Stimulated activated CD4-positive, alpha-beta T cell treated with anti-CD3 and anti-CD28 coated beads, Interleukin-15, amount 100 ng/mL, for 24 hours (primary cell): ENCODE measurements at places on chromosomes 5 and 9.

GRCh38 chr5:400282-401145 lies 42.5 kb upstream of the EXOC3 start:
- DNase-seq = no peak

DNA sequence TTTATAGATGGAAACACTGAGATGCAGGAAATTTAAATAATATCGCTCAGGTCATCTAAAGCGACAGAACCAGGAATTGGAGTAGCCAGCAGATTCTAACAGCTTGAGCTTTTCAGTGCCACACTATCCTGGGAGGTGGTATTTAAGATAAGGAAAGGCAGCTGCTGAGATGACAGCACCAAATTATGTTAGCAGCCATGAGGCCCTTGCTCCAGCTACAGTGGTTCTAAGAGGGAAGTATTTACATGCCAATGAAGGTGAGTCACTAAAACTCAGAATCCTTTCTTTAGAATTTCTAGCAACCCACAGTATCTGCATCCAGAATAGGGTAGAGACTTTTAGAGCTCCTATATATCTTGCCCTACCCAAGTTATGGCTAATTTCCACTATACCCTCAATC lies 127.0 kb upstream of the VLDLR start:
- no peak for DNase-seq

DNA sequence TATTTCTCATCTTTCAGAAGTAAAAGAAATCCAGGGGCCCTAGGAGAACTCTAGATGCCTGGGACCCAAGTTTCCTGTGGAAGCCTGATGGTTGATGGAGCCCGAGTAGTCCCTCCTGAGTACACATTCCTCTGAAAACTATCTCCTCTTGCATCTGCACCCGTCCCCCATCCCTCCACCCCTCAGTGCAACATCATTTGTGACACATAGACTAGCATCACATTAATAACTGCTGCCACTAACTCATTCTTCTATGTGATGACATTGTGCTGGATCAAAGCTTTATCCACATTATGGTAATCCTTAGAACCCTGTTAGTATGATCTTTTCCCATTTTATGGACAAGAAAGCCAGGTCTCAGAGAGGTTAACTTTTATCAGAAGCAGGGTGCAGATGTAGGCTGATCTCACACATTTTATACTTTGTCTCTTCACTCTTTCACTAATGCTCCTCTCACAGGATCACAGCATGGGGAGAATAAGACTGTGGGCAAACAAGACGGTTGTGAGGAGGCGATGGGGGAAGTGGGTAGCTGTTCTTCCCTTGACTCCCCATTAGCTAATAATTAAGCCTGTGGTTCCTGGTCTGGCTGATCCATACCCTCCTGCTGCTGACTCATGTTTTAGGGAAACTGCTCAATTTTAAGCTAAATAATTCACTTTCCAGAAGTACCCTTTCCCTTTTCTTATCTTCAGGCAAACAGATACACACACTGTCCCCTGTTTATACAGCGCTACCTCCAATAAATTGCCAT lies 3.9 kb upstream of the HK3 start:
- no peak for DNase-seq

DNA sequence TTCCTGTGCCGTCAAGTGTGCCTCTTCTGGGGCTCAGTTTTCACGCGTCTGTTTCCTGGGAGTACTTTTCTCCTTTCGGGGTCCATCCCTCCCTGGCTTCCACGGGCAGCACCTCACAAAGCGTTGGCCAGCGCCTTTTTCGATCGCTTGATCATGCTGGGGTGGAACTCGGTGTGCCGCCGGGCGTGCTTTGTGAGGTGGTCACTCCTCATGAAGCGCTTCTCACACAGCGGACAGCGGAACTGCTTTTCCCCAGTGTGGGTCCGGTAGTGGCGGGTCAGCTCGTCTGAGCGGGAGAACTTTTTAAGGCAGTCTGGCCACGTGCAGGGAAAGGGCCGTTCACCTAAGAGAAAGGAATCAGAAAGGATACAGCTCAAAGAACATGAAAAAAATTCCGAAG lies 26.8 kb downstream of the KLF9 start:
- no peak for DNase-seq

GRCh38 chr9:129748249-129748648 lies 4.6 kb downstream of the PTGES start:
- DNase-seq = no peak

- no peak for DNase-seq
Measured at GRCh38 chr5:24747327-24747726, 102.5 kb upstream of the CDH10 start.
